Smooth muscle cell of the pulmonary artery (primary cell): ENCODE measurements at places on chromosomes 5 and 9. TPM values are rescaled to one million over a fixed set of nuclear protein-coding genes. Genes with fewer than 3 reads are reported as not detected.

C5 gene
- total RNA-seq: 5.1 and 5.3 TPM in 2 replicates

NFX1 gene
- 27.4 and 30.3 TPM in 2 replicates for total RNA-seq

GRXCR2 gene
- total RNA-seq: not detected in 2 replicates

ELP1 gene
- 47.6 and 49.8 TPM in 2 replicates for total RNA-seq

PCDH12 gene
- 0.36 and 0.46 TPM in 2 replicates for total RNA-seq

FAM163B gene
- 0.20 and 0.39 TPM in 2 replicates for total RNA-seq

SEC61B gene
- total RNA-seq: 57.9 and 61.8 TPM in 2 replicates

KIF4B gene
- total RNA-seq: under 0.01 TPM in 1 of 2 replicates, not detected in the other

PCDHB12 gene
- total RNA-seq: 0.26 and 0.46 TPM in 2 replicates

GPRIN1 gene
- 2.1 and 2.9 TPM in 2 replicates for total RNA-seq

LRRC19 gene
- not detected in 2 replicates for total RNA-seq

IL7R gene
- total RNA-seq: 5.4 and 9.8 TPM in 2 replicates

FAM170A gene
- total RNA-seq: not detected in 2 replicates

FGF18 gene
- total RNA-seq: 0.13 TPM in 1 of 2 replicates, not detected in the other

CDX1 gene
- 0.17 and 0.91 TPM in 2 replicates for total RNA-seq

DOCK2 gene
- 1.5 and 2.0 TPM in 2 replicates for total RNA-seq

MCC gene
- 33.4 and 49.0 TPM in 2 replicates for total RNA-seq

RNF183 gene
- total RNA-seq: not detected in 2 replicates

TAS2R1 gene
- not detected in 2 replicates for total RNA-seq

WDR38 gene
- total RNA-seq: not detected in 2 replicates

OTULINL gene
- 0.46 and 1.0 TPM in 2 replicates for total RNA-seq

GPR21 gene
- total RNA-seq: 2.2 and 3.1 TPM in 2 replicates

CCL27 gene
- total RNA-seq: 0.17 TPM in 1 of 2 replicates, not detected in the other

TXN gene
- 161 and 191 TPM in 2 replicates for total RNA-seq

CDK9 gene
- total RNA-seq: 43.9 and 45.2 TPM in 2 replicates

HSPB3 gene
- 0.85 and 0.86 TPM in 2 replicates for total RNA-seq
